ENCODE measurements at places on chromosomes 5 and 9.

GRCh38 chr5:80763211-80763610 is 108.4 kb upstream of the DHFR start:
- no peak for DNase-seq
- no peak overlapping the region for H3K4me3 ChIP-seq
- H3K27ac ChIP-seq, result no peak overlapping the region
- H3K4me1 ChIP-seq, result peaks cover 34% of the 10 kb centered on the region

GRCh38 chr5:91118796-91119195 is 264.3 kb downstream of the ARRDC3 start:
- no peaks in the 10 kb centered on the region for H3K4me1 ChIP-seq
- no peak overlapping the region for H3K4me3 ChIP-seq
- no peak overlapping the region for H3K27ac ChIP-seq
- DNase-seq, result no peak

DNA sequence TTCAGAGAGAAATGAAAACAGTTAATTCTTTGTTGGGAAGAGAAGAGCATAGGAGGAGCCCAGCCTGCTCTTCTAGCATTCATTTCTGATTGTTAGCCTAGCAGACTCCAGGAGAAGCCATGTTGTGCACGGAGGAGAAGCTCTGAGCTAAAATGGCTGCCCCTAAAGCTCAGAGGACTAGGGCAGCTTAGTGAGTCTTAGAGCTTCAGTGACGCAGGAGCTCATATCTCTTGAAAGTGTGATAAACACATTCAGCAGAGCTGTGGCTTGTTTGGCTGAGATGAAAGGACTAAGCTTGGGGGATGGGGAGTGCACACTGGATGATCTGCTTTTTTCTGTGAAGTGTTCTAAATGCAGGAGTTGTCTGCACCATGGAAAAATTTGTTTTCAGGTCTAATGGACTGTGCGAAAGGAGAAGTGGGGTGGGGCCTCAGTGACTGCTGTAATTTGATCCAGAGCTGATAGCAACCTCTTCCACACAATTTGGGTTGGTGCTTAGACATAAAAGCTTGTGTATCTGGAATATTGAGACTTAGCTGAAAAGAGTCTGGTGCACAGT is 58.5 kb downstream of the ZNF462 start:
- peak overlapping the region; percentile 54 for H3K27ac ChIP-seq
- H3K27me3 ChIP-seq, result no peaks in the 10 kb centered on the region
- peak; percentile 73 for DNase-seq
- H3K4me3 ChIP-seq, result no peak overlapping the region
- no peaks in the 10 kb centered on the region for H3K4me1 ChIP-seq
- no peaks in the 10 kb centered on the region for H3K36me3 ChIP-seq

DNA sequence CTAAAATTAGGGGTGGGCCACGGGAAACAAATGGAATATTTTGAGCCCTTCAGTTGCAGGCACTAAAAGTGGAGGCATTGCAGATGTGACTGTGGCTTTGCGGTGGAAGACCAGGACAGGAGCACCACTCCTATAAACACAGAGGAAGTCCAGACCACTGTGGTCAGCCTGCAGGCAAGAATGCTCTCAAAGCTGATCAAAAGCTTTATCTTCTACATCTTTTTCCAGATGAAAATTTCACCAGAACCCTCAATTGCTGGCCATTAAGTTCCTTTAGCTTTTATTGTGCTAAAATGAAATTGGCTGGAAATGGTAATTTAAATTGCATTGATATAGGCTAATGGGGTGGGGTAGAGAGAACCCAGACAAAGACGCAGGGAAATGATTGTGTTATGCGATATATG is 208.8 kb downstream of the ERCC6L2 start:
- no peaks in the 10 kb centered on the region for H3K4me1 ChIP-seq
- H3K36me3 ChIP-seq, result no peaks in the 10 kb centered on the region

DNA sequence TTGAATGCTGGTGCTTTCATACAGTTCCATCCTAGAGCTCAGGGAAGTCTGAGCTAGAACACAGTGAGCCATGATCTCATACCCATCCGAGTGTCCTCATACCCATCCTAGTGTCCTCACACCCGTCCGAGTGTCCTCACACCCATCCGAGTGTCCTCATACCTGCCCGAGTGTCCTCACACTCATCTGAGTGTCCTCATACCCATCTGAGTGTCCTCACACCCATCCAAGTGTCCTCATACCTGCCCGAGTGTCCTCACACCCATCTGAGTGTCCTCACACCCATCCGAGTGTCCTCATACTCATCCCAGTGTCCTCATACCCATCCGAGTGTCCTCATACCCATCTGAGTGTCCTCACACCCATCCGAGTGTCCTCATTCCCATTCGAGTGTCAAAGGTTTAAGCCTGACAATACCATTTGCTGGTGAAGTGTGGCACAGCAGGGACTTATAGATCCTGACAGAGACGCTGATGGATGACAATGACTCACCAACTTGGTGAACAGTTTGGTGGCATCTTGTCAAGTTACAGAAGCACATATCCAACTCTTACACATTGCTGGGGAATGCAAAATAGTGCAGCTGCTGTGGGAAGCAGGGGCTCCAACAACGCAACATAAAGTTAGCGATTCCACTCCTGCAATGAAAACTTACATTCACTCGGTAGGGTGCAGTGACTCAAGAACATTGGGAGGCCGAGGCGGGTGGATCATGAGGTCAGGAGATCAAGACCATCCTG is 77.0 kb upstream of the COL5A1 start:
- H3K4me1 ChIP-seq, result peaks cover 3% of the 10 kb centered on the region
- H3K36me3 ChIP-seq, result no peaks in the 10 kb centered on the region
- no peak for DNase-seq
- no peak overlapping the region for H3K27ac ChIP-seq
- peaks cover 2% of the 10 kb centered on the region for H3K27me3 ChIP-seq

- no peak overlapping the region for H3K4me3 ChIP-seq
- DNase-seq, result no peak
- peaks cover 35% of the 10 kb centered on the region for H3K27me3 ChIP-seq
- no peak overlapping the region for H3K27ac ChIP-seq
- no peaks in the 10 kb centered on the region for H3K4me1 ChIP-seq
- no peaks in the 10 kb centered on the region for H3K36me3 ChIP-seq
Observed at GRCh38 chr5:139903795-139904565, 108.4 kb downstream of the PSD2 start.

GRCh38 chr5:140041099-140041491 is 2.0 kb downstream of the NRG2 start:
- H3K4me1 ChIP-seq, result peaks cover 10% of the 10 kb centered on the region
- no peaks in the 10 kb centered on the region for H3K36me3 ChIP-seq
- H3K4me3 ChIP-seq, result peak overlapping the region; percentile 51
- H3K27me3 ChIP-seq, result peaks cover 81% of the 10 kb centered on the region

- DNase-seq, result no peak
- no peak overlapping the region for H3K4me3 ChIP-seq
- H3K27me3 ChIP-seq, result no peaks in the 10 kb centered on the region
- no peak overlapping the region for H3K27ac ChIP-seq
- H3K4me1 ChIP-seq, result no peaks in the 10 kb centered on the region
Observed at GRCh38 chr5:122183788-122184170, 54.4 kb downstream of the ZNF474 start.

- no peaks in the 10 kb centered on the region for H3K4me1 ChIP-seq
- no peak overlapping the region for H3K4me3 ChIP-seq
- DNase-seq, result no peak
- H3K27me3 ChIP-seq, result no peaks in the 10 kb centered on the region
- no peaks in the 10 kb centered on the region for H3K36me3 ChIP-seq
Observed at GRCh38 chr9:110850401-110851135, 182.0 kb downstream of the MUSK start.

DNA sequence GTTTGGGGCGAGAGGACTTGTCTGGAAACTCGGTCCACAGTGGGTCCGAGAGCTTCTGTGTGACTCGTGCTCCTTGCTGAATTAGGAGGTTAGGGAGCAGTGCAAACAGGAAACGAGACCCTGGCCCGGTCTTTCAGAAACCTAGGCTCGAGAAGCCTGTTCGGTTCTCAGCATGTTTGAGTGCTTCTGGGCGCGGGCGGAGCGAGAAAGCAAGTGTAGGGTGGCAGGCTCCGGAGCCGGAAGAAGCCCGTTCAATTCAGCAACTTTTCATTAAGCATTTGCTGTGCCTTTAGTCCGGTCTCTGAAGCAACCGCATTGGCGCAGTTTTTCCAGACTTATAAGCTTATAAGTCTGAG is 547 bp downstream of the CLTA start:
- H3K36me3 ChIP-seq, result peaks cover 30% of the 10 kb centered on the region
- H3K27me3 ChIP-seq, result peaks cover 5% of the 10 kb centered on the region
- peaks cover 45% of the 10 kb centered on the region for H3K4me1 ChIP-seq

DNA sequence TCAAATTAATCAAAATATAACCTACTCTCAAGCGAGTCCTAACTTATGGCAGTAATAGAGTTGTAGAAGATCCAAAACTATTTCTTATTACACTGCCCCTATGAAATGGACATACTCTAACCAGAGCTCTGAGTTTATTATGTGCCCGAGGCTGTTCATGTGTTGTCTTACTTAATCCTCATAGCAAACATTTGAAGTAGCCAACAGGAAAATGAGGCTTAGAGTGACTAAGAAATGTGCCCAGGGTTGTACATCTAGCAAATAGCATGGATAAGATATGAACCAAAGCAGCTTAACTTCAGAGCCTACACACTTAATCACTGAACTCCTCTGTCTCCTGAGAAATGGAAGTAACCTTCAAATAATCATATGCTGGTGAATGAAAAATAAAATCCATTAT is 1551.7 kb downstream of the MAT2B start:
- DNase-seq, result no peak
- H3K36me3 ChIP-seq, result no peaks in the 10 kb centered on the region
- H3K27ac ChIP-seq, result no peak overlapping the region
- H3K27me3 ChIP-seq, result no peaks in the 10 kb centered on the region

GRCh38 chr9:32551276-32552051 is 663 bp upstream of the SMIM27 start:
- H3K36me3 ChIP-seq, result peaks cover 21% of the 10 kb centered on the region
- H3K27ac ChIP-seq, result peak overlapping the region; percentile 100
- H3K27me3 ChIP-seq, result no peaks in the 10 kb centered on the region
- H3K4me1 ChIP-seq, result peaks cover 40% of the 10 kb centered on the region
- H3K4me3 ChIP-seq, result peak overlapping the region; percentile 99

- H3K27me3 ChIP-seq, result no peaks in the 10 kb centered on the region
Observed at GRCh38 chr5:13278148-13278547, 666.3 kb downstream of the DNAH5 start.

DNA sequence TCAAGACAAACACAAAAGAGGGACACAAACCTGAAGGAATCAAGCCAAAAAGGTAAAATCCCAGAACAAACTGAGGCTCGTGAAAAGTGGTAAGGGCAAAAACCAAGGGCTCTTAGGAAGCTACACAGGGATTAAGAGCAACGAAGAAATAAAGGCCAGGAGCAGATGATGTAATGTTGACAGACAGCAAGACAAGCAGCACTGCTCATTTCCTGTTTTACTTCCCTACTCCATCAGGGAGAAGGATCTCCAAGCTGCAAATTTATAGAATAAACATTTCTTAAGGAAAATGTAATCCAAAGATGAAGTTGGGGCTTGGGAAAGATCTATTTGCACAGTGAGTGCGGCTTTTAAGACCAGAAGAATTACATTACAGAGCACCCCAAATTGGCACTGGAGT is 182.3 kb upstream of the MAP1B start:
- no peak overlapping the region for H3K4me3 ChIP-seq
- DNase-seq, result no peak
- no peaks in the 10 kb centered on the region for H3K36me3 ChIP-seq

- H3K4me3 ChIP-seq, result no peak overlapping the region
- H3K27ac ChIP-seq, result no peak overlapping the region
- DNase-seq, result no peak
- H3K36me3 ChIP-seq, result no peaks in the 10 kb centered on the region
Observed at GRCh38 chr5:163407034-163407655, 30.2 kb upstream of the CCNG1 start.

DNA sequence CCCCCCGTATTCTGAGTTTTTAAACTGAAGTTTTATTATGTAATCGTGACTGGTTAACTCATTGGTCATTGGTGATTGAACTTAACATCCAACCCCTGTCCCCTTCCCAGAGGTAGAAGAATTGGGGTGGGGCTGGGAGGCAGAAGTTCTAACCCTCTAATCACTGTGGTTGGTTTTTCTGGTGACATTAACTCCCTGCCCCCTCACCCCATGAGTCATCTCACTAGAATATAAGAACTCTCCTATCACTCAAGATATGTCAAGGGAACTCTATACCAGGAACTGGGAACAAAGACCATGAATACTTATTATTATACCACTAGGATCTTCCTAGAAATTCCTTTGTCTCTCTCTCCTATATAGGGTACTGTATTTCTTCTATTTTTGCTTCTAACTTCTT is 52.3 kb upstream of the CAVIN4 start:
- H3K27ac ChIP-seq, result no peak overlapping the region
- H3K27me3 ChIP-seq, result no peaks in the 10 kb centered on the region
- no peak for DNase-seq
- no peaks in the 10 kb centered on the region for H3K36me3 ChIP-seq

- H3K36me3 ChIP-seq, result no peaks in the 10 kb centered on the region
- H3K27me3 ChIP-seq, result no peaks in the 10 kb centered on the region
- no peak for DNase-seq
- no peak overlapping the region for H3K27ac ChIP-seq
- H3K4me3 ChIP-seq, result no peak overlapping the region
Observed at GRCh38 chr9:114316605-114317230, 6.2 kb upstream of the ORM1 start.

DNA sequence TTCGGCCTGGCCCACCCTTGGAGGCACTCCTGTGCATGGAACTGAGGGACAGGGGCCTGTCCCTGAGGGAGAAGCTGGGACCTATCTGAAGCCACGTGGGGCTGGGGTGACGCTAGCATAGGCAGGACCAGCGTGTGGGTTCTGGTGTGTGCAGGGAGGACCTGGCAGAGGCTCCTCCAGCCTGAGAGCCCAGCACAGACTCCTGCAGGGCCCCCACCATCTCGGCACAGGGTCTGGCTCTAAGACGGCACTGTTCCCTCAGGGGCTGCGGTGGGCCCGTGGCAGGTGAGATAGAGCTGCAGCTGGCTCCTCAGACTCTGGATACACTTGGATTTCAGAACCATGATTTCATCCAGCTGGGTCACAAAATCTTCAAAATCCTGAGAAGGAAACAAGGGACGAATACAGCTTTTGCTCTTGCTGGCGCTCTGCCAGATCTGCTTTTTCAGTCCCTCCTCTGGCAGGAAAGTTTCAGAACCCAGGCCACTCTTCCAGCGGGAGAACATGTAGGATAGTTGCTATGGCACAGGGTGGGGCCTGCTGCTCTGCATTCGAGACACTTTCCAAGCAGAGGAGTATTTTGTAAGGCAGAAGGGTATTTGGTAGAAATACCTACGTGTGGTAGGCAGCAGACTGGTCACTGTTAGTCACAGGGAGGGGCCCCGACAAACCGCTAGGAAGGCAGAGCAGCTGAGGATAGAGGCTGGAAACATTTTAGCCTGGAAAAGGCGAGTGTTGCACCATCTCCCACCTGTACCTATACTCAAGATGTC is 74.7 kb downstream of the KIF24 start:
- H3K36me3 ChIP-seq, result peaks cover 24% of the 10 kb centered on the region
- peaks cover 5% of the 10 kb centered on the region for H3K4me1 ChIP-seq
- H3K27ac ChIP-seq, result no peak overlapping the region
- no peaks in the 10 kb centered on the region for H3K27me3 ChIP-seq
- DNase-seq, result no peak

- no peaks in the 10 kb centered on the region for H3K27me3 ChIP-seq
- H3K4me1 ChIP-seq, result no peaks in the 10 kb centered on the region
- no peak for DNase-seq
Observed at GRCh38 chr5:23257656-23258055, 249.8 kb upstream of the PRDM9 start.

All from activated CD4-positive, alpha-beta T cell treated with anti-CD3 and anti-CD28 coated beads, Interleukin-2, amount 10 ng/mL, durations not matched to agents 24 days and 14 days (primary cell).